NCI-H2107 (cell line): ENCODE measurements at places on chromosomes 7 and 10.

- no peak for DNase-seq
Observed at GRCh38 chr10:98416606-98417388, 1.8 kb upstream of the PYROXD2 start.

- no peak for DNase-seq
Observed at GRCh38 chr10:113539789-113540188, 13.1 kb upstream of the HABP2 start.

GRCh38 chr7:101436857-101437576 is 74.3 kb downstream of the COL26A1 start:
- no peak for DNase-seq

DNA sequence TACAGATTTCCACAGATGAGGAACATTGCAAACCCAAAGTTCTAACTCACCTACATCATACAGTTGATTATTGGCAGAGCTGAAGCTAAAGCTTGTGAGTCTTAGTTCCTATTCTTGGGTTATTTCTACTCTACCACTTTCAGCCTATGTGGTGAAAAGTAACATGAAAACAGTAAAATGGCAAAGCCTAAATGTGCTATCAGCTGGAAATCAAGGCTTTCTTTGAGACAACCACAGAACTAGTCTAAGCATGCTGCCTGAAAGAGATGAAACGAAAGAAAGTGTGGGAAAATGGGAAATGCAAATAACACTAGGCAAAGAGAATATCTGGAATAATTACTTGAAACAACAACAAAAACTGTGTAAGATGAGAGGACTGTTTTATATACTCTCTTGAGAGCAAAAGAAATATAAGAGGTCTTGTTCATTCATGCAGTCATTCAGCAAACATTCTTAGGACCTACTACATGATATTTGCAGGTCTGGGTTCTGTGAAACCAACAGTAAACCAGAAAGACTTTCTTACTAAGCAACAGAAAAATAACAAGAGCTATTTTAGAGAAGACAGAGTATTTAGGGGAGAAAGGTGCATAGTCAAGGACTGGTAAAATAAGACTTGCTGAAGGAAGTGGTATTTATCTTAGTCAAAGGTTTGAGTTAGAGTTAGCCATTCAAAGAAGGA is 437.1 kb downstream of the HTR7 start:
- no peak for DNase-seq

DNA sequence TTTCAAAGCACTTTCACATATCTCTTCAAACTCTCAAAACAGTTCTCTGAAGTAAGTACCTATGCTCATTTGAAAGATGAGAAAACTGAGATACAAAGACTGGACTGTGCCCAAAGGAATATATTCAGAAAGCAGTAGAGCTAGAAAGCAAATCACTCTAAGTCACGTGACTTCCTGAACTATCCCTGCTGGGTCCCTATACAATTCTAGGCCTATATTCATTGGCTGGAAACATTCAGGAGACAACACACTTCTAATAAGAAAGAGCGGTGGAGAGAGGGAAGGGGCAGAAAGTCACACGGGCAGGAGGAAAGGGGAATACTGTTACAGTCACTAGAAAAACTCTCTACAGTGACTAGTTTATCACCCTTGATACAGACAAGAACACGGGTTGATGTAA is 140.0 kb downstream of the CHCHD3 start:
- DNase-seq, result no peak

DNA sequence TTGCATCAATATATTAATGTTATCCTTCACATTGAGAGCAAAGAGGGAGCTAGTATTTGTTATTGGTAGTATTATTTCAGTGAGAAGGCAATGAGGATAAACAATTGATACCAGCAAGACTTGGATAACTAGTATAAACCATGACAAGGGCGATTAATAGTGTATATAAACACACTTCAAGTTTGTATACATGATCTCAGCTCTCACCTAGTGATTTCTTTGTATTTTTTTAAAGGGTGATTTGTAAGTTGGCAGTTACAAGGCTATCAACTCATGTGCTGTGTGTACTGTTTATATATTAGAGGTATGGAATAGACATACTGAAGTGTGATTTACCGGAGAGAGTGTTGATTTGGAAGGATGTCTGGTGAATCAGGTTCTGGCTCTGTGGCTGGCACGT is 88.0 kb downstream of the SNX10 start:
- no peak for DNase-seq
